ENCODE measurements at places on chromosomes 16 and 17. TPM values are rescaled to one million over a fixed set of nuclear protein-coding genes. Genes with fewer than 3 reads are reported as not detected.
A peak's percentile ranks its signal among the peaks of the same experiment; 100 is the strongest.

LGALS9B gene
- not detected for polyA plus RNA-seq

GRCh38 chr16:57091975-57092785 lies at the start of gene CPNE2:
CPNE2 (plus strand) TSS chr16:57092583; CDS start chr16:57110743, 18,160 bp downstream.
- DNase-seq = no peak

KCTD13 gene
- 11.7 TPM for polyA plus RNA-seq

ACSM2A gene
- polyA plus RNA-seq = 0.35 TPM

- DNase-seq = no peak
Observed at GRCh38 chr17:63999680-64000531, 1.8 kb downstream of the PRR29 start.

DNA sequence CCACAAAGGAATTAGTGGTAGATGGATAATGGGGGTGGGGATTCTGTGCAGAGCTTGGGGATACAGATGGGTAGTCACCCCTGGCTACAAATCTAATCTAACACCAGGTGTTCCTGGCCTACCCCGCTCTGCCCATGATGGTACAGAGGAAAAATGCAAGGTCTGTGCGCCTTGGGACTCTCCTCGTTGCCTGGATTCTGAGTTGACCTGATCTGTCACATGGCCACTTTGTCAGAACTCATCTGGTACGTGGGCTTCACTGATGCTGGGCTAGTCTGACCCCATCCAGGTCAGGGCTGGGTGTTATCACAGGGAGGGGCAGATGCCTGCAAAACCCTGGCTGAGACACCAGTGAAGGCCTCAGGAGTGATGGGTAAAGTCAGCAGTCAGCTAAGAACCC lies 5.2 kb downstream of the ZNF764 start:
- no peak for DNase-seq

PABPN1L gene
- 0.11 TPM for polyA plus RNA-seq

GRCh38 chr17:83053739-83054451 lies 25.5 kb upstream of the METRNL start:
- no peak for DNase-seq

CES5A gene
- not detected for polyA plus RNA-seq

FAM171A2 gene
- 105 TPM for polyA plus RNA-seq

GRCh38 chr17:45009676-45010467 lies 41.6 kb downstream of the DCAKD start:
- DNase-seq = no peak

RPGRIP1L gene
- polyA plus RNA-seq = 7.5 TPM

GRCh38 chr17:57328109-57328882 lies 72.0 kb downstream of the MSI2 start:
- no peak for DNase-seq

- DNase-seq = no peak
Observed at GRCh38 chr16:69130461-69130860, 1.9 kb downstream of the CHTF8 start.

DNA sequence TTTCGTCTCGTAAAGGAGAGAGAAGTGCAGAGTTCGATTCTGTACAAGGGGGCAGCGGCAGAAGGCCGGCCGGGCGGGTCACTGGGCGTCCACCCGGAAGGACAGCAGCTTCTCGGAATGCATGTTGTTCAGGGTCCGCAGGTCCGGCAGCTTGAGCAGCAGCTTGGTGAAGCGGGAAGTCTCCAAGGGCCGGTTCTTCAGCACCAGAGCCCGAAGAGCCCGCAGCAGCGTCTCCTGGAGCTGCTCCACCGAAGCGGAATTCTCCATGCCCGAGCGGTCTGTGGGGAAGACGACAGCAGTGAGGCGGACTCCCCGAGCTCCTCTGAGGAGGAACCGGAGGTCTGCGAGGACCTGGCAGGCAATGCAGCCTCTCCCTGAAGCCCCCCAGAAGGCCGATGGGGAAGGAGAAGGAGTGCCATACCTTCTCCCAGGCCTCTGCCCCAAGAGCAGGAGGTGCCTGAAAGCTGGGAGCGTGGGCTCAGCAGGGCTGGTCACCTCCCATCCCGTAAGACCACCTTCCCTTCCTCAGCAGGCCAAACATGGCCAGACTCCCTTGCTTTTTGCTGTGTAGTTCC lies 7.3 kb downstream of the NR1D1 start:
- no peak for DNase-seq

GRCh38 chr16:4138713-4139112 lies 22.5 kb upstream of the ADCY9 start:
- no peak for DNase-seq

DNA sequence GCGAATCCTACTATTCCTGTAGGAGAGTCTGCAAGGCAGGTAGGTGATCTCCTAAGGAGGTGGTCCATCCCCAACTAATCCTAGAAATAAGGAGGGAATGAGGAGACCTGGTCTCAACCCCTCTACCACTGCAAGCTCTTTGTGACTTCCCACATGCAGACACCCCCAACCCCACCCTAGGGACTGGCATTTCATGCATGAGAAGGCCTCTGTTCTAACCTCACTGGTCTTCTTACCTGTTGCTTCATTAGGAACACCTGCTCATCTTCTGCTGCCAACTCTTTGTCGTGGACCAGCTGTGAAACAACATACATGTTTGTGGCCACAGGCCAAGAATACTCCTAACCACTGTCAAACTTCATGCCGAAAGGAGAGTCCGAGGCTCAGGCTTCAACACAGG lies 22.6 kb downstream of the DYNC1LI2 start:
- DNase-seq = no peak

ADORA2B gene
- 3.7 TPM for polyA plus RNA-seq

DNA sequence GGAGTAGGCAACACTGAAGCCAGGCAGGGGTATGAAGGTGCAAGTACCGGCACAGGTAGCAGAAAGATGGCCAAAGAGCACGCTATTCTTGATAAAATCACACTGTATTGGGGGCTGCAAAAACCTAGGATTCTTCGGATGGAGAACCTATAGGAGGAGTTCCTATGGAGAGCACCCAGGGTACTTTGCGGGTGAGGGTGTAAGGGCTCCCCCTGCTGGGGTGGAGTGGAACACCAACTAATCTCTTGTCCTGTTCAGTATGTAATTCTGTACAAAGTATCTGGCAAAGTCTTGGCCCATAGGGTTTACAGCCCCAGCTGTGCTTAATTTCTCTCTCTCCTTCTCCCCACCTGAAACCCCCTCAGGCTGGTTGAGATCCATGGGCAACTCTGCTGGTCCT lies 393.1 kb upstream of the ASIC2 start:
- DNase-seq = no peak

GRCh38 chr16:85333337-85333736 lies 221.1 kb upstream of the CIBAR2 start:
- no peak for DNase-seq

DNA sequence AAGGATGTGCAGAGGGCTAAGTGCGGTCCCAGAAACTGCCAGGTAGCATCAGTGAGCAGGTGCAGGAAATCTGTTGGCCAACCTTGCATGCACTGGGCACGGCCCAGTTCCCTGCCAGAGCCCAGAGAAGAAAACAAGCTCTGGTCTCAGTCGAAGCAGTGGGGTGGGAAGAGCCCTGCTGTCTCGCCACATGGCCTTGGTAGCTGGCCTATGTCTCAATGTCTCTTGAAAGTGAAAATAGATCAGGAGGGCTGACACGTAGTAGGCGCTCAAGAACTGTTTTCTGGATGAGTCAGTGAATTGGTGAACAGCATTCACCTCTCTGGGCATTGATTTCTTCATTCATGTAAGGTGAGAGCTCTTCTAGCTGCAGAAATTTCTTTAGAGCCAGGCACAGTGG lies 90.4 kb downstream of the MARF1 start:
- no peak for DNase-seq

DNA sequence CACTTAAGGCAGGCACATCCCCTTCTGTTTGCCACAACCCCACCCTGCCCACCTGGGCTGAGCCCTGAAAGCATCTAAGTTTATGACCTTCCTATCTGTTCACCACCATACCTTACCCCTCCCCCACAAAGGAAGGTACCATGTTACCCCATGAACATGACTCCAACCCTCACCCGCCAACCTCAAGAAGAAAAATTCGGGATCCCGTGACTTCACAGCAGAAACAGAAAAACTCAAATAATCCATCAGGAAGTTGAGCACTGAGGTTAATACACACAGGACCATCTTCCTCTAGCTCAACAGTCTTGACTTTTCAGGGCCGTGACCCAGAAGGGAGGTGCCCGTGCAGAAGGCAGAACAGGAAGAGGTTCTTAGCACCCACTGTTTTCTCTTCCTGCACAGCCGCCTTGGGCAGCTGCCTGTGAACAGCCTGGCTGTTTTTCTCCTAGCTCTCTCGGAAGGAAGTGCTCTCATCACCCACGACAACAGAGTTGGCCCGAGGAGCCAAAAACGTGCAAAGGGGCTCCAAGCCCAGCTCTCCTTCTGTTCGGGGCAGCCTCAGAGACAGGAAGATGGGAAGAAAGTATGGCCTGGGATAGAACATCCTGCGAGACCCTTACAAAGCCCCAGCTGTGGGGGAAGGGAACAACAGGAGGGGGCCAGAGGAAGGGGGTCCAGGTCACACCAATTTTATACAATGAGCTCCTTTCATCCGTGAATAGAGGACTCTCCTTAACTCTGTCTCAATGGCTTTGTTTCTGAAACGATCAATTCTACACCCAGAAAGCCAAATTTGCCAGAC lies 101.1 kb downstream of the XYLT1 start:
- no peak for DNase-seq

DNA sequence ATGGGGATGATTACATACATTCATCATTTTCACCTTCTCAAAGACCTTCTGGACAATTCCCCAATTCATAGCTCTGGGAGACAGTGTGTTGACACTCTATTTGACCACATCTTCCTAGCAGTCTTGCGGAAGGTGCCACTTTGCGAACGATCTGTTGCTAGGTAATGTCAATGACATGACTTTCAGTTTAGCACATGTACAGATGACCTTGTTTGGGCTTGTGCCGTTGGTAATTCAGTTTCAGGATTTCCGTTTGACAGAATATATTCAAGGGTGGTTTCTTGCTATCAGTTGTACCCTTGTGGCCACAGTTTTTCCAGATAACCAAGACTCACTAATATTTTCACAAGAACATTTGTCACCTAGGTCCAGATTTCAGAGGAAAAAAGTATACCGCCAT lies 478.2 kb downstream of the WWOX start:
- DNase-seq = no peak

GRCh38 chr17:77815127-77815905 lies 143.2 kb upstream of the TNRC6C start:
- DNase-seq = no peak

SLC38A8 gene
- polyA plus RNA-seq = not detected

- no peak for DNase-seq
Observed at GRCh38 chr17:56121191-56122051, 31.9 kb upstream of the ANKFN1 start.

SLC2A4 gene
- 39.2 TPM for polyA plus RNA-seq

DNA sequence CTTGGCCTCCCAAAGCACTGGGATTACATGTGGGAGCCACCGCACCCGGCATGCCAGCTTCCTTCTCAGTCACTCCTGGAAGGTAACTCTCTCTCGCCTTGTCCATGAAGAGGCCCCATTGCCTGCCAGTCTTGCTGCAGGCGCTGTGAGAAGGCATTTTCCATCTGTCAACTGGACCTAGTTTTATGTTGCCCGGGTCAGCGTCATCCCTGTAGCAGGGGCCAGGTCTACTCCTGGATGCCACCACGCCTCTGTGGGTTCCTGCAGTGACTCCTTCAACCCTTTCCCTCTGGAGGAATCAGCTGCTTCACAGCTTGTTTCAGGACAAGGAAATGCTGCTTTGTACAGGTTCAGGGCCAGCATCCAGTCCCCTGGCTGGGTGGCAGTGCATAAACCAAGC lies 2.6 kb upstream of the NLRC3 start:
- no peak for DNase-seq

- DNase-seq = no peak
Observed at GRCh38 chr16:84874983-84875382, 55.2 kb downstream of the CRISPLD2 start.

GSE1 gene
- polyA plus RNA-seq = 52.6 TPM

DNA sequence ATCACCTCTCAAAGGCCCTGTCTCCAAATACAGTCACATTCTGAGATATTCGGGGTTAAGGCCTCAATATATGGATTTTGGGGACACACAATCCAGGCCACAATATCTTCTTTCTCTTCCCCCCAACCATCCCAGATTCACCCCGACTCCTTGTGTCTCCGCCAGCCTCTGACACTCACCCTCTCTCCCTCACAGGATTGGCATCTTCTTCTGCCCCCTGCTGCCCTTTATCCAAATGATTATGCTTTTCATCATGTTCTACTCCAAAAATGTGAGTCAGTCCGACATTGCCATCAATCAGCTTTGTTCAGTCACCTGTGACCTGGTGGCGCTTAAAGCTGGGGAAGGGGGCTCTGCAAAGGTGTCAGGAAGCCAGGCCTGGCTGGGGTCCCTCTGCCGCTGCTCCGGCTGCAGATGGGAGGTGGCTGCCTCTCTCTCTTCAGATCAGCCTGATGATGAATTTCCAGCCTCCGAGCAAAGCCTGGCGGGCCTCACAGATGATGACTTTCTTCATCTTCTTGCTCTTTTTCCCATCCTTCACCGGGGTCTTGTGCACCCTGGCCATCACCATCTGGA lies 35.1 kb downstream of the GDE1 start:
- no peak for DNase-seq

ZNF500 gene
- 8.7 TPM for polyA plus RNA-seq

GRCh38 chr17:44216694-44217093 lies 2.8 kb downstream of the UBTF start:
- DNase-seq = no peak

DNA sequence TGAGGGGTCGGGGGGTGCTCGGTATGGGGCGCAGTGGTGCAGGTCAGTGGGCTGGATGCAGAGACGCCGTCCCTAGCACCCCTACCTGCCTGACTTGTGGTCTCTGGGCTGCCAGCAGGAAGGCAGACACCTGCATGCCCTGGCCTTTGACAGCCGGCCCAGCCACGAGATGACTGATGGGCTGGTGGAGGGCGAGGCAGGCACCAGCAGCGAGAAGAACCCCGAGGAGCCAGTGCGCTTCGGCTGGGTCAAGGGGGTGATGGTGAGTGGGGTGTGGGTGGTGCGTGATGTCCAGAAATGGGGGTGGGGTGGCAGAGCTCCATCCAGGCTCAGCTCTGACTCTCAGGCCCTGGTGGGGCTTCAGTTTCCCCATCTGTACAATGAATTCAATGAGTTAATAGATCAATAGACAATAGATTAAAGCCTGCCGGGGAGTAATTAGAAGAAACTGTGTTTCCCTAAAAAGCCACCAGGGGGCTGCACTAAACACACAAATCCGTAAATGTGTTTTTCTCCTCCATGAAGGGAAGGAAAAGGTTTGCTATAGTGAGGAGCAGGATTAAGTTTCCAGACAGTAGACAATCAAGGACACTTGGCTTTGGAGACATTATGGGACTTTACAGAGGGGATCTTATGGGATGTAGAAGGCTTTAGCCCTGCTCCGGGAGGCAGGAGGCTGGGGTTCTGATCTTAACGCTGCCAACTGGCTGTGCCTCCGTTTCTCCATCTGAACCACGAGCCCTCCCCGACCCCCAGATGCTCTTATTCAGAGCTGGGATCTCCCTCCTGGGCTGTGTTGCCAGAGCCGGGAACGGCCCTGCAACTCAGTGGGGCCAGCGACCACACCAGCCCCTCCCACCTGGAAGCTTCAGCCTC lies 2.2 kb downstream of the SLC12A3 start:
- peak; percentile 45 for DNase-seq

GRCh38 chr16:22787466-22788192 lies 26.3 kb upstream of the HS3ST2 start:
- DNase-seq = no peak

Measured in forelimb muscle (tissue), 1 donor.